NCI-H187 (cell line): ENCODE measurements at places on chromosomes 11 and 22.

DNA sequence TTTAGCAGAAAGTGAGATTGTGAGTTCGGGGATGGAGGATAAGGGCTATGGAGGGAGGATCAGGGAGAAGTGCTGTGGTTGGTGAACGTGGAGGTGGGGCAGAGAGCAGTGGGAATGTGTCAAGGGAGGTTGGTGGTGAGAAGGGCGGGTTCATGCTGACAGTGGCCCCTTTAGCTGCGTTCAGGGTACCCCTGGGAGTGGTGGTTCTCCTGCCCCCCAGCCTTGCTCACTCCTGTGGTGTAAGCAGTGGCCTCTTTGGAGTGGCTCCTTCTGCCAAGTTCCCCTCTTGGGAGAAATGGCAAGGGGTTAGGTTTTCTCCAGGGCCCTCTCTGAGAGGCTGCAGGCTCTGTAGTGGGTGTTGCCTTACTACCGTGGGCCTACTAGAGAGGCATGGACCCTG, 16.1 kb upstream of the NECTIN1 start:
- no peak for DNase-seq

DNA sequence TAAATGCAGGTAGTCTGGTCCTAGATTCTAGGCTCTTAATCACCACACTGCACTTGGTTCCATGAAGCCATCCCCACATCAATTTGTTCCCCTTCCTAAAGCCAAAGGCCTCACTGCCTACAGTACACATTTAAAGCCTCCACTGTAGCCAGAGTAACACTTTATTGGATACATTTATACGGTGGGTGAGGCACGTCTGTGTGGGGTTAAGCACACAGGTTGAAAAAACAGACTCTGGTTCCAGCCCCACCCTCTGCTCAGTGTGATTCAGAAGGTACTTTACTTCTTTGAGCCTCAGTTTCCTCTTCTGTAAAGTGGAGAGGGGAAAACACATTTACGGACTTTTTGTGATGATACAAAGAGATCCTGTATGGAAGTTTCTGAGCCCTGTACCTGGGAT, 22.5 kb downstream of the DSCAML1 start:
- no peak for DNase-seq

- DNase-seq, result no peak
Observed at GRCh38 chr11:134152696-134153095, 71.1 kb downstream of the NCAPD3 start.

GRCh38 chr11:130639369-130639768, 190.9 kb downstream of the ADAMTS15 start:
- DNase-seq, result no peak

GRCh38 chr11:66473608-66474515, 6.4 kb upstream of the DPP3 start:
- DNase-seq, result no peak

GRCh38 chr11:67997475-67997921, 6.4 kb downstream of the UNC93B1 start:
- DNase-seq, result no peak

DNA sequence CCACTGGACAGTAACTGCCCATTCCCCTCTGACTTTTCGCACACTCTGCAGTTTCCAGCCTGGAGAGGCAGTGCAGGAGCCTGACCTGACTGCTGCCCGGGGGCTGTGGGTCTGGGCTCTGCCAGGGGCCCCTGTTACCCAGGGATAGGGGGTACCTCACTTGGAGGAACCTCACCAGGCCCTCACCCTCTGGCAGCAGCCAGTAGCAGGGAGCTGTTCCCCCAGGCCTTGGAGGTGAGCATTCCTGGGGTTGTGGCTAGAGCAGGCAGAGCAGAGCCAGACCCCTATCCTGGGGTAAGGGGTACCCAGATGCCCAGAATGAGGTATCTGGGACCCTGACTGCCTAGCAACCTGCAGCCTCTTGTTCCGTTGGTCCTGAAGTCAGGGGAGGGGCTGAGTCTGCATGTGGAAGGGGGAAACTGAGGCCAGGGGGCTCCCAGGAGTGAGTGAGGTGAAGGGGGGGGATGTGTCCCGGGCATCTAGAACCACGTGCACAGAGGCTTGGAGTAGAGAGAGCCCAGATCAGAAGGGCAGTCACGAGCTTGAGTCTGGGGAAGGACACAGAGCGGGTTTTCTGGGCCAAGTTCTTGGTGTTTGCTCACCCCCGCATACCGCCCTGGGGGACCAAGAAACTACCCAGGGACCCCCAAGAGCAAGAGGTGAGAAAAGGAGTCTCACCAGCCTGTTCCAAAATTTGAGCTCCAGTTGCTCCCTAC, 43.9 kb upstream of the ACCSL start:
- no peak for DNase-seq

DNA sequence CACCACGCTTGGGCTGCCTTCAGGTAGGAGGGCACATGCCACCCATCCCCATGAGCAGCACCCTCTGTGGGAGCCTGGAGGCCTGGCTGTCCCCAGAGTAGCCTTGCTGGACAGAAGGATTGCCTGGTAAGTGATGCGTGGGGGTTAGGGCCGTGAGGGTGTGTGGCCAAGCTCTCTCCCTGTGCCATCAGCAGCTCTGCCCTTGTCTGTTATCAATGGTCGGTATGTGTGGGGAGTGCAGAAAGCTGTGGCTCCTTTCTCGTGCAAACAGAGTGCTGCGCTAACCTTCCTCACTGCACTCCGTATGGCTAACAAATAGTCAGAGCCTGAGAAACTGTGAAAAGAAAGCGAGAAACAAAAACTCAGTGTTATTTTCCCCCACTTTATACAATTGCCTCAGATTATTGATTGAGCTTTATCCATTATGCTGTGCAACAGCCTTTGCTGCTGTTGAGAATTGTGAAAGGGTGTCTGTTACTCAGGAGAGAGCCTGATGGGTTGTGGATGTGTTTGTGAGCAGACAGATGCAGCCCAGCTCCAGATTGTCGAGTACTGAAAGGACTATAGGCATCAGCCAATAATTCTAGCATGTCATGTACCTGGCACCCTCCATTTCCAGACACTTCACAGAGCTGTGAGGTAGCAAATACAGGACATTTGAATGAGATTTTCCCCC, 432.2 kb downstream of the NTM start:
- no peak for DNase-seq

GRCh38 chr11:75350743-75351540, 519 bp downstream of the ARRB1 start:
- DNase-seq, result no peak

GRCh38 chr11:40867991-40868632, 591.3 kb downstream of the LRRC4C start:
- no peak for DNase-seq

DNA sequence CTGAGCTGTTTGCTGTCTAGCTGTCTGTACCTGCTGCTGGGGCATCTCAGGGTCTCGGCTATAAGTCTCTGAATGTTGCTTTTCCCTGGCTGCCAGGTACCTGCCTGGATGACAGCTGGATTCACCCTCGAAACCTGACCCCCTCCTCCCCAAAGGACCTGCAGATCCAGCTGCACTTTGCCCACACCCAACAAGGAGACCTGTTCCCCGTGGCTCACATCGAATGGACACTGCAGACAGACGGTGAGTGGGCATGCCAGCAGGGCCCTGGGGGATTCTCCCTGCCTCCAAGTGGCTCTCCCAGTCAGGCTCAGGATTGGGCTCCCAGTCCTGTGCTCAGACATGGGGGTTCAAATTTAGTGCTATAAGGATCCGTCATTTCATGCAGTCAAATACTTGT, 12.9 kb downstream of the IL17RA start:
- DNase-seq, result no peak

DNA sequence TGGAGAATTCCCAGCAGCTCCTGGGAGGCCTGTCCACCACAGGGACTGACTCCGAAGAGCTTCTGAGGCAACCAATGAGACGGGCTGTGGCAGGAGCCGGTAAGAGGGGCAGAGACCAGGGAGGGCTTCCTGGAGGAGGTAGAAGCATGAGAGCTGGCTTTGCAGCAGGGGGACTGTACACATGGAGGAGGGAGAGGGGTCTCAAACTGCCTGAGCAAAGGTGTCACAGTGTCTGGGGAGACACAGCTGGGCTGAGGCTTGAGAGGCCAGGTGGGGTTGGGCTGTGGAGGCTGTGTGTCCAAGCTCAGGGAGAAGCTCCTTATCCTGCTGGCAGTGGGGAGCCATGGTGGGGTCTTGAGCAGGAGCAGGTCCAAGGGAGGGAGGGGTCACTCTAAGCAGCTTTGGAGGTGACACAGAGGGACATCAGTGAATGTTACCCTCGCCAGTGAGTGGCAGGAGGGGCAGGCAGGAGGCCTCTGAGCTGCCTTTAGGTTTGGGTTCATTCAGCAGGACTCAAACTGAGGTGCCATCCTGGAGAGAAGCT, 4.6 kb upstream of the RHOD start:
- no peak for DNase-seq

DNA sequence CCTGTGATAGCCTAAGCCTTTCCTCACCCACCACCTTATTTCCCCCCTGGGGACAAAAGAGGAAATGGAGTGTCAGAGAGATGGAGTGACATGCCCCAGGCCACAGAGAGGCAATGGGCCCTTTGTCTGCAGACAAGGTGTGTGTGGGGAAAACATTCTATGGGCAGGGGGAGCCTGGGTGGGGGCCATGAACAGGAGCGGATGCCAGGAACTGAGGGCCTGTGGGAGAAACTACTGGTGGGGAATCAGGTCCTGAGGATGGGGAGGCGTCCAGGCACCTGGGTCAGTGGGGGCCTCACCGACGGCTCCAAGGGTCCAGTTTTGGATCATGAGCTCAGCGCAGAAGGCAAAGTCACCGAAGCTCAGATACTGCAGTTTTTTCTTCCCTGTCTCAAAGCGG, 3.0 kb downstream of the FIBP start:
- DNase-seq, result no peak

- DNase-seq, result peak; percentile 9
Observed at GRCh38 chr11:61971248-61972111, 4.0 kb upstream of the FTH1 start.
